ENCODE measurements at places on chromosomes 1 and 21.
A peak's percentile ranks its signal among the peaks of the same experiment; 100 is the strongest.

DNA sequence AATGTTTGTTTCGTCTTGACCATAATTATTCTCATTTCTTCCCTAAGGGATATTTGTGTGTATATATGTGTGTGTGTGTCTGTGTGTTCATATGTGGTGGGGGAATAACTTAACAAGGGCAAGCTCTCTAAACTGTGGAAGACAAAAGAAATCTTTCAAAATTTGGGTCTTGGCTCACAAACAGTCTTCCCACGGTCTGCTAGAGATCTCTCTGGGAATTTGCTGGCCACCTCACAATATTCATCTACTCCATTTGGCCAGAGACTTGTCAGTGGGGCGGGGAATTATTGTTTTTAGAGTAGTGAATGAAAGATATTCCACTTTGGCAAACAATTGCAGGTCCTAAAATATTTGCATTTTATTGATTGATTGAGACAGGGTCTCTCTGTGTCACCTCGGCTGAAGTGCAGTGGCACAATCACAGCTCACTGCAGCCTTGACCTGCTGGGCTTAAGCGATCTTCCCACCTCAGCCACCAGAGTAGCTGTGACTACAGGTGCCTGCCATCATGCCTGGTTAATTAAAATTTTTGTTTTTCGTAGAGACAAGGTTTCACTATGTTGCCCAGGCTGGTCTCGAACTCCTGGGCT, 8.0 kb upstream of the EIF2B3 start:
- no peak for DNase-seq

DNA sequence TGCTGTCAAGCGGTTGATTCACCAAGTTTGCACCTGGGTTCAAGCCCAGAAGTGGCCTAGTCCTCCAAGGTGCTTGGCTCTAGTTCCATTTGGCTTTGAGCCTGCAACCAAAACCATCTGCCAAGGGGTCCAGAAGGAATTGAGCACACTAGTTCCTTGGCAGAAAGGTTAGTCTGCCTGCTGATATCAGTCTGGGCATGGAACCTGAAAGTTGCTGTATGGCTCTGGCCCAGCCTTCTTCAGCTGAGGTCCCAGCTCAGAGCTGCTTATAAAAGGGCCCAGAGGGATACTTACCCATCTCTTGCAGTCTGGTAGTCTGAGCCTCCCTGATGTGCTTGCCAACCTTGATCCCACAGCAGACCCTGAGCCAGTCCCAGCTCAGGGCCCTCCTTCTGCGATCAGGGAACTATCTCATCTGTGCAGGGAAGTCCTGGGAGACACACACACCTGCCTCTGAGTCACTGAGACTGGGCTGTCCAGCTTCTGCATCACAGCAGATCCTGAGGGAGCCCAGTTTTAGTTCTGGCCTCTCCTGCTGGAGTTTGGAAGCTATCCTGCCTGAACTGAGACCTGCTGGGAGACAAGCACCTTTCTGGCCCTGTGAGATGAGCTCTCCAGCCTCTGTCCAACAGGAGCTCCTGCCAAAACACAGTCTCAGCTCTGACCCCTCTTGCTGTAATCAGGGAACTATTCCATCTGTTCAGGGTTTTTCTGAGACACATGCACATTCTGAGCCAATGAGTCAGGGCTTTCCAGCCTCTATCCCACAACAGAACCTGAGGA, 75.8 kb downstream of the CTH start:
- peak; percentile 23 for DNase-seq

GRCh38 chr1:187626056-187626455, 797.3 kb downstream of the PLA2G4A start:
- no peak for DNase-seq

- peak; percentile 85 for DNase-seq
Measured at GRCh38 chr21:33025489-33026442, at the start of gene OLIG2. Gene OLIG2 (plus strand): TSS chr21:33025935. CDS start chr21:33026863, 928 bp downstream.

- no peak for DNase-seq
Measured at GRCh38 chr1:172679000-172679772, 20.3 kb downstream of the FASLG start.

DNA sequence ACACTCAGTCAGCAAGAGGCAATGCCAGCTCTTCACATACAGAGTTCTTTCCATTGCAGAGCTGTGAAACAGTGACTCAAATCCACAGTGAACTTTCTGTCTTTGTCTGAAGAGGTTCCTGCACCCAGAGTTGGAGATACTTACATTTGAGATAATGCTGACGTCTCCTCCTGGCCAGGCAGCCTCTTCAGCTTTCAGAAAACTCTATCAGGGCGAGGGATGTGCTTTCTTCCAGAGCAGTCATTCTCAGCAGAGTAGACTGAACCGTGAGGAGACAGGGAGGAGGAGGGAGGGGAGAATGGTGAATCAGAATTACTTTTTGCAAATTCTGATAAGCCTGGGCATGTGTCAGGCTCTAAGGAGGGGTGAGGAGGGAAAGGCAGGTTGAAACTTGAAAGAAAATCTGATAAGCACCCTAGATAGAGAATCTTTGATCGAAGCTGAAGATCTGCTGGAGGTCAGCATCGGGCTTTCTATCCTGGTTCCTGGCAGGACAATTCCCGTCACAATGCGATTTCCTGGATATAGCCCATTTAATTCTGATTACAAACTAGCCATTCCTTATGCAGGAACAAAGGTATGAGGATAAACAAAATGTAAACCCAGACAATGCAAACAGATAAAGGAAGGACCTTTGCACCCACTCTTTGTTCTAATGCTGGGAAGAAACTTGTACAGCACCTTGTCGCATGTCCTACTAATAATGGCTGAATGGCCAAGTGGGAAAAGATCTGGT, 18.9 kb upstream of the NID1 start:
- DNase-seq = no peak

DNA sequence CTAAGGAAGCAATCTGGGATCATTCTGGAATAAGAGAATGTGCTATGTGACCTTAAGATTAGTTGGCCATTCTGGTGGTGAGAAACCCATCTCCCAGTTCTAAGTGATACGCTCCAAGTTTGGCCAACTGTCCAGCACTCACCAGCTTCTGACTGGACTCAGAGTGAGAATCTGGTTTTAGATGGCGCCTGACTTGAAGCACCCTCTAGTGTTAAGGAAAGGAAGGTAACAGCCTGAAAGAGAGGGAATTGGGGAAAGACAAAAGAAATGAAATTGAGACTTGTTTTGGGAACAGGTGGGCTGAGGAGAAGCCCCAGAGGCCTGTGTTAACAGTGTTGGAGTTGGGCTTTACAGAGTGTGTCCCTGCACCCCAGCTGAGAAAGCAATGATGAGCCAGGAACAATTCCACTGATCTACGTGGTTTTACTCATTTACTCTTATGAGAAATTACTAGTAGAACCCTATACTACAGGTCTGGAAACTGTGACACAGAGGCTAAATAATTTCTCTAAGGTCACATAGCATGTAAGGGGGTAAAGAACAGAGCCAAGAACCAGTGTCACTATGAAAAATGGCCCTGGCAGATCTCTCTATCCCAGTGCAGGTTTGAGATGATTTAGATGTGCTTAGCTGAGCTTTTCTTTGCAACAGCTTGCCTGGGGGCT, 9.3 kb upstream of the FCAMR start:
- DNase-seq = peak; percentile 26
